T-helper 2 cell (primary cell): ENCODE measurements at places on chromosomes 2 and 18.

DNA sequence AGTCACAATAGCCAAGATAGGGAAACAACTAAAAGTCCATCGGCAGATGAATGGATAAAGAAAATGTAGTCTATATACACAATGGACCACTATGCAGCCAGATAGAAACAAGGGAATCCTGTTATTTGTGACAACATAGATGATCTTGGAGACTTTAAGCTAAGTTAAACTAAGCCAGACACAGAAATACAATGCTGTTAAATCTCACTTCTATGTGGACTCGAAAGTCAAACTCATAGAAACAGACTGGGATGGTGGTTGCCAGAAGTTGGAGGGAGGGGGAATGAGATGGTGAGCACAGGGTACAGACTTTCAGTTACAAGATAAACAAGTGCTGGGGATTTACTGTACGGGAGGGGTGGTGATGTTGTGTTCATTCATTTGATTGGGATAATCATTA lies 5.4 kb upstream of the CNDP1 start:
- no peak for DNase-seq

DNA sequence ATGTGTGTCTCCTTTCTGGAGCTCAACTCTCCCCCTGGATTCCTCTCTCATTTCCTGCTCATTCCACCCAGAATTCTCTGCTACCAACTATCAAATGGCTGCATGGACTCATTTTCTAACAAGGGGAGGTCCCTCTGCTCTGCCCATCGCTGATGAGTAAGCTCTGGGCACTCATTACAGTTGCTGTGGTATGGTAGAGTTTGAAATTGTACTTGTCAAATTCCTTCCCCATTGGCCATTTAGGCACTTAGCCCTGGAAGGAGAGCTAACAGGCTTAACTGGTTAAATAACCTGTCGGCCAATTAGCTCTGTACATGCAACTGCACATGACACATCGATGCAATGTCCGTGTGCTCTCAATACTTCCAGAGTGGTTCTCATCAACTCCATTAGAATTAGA lies 20.4 kb downstream of the COL6A3 start:
- DNase-seq: no peak

GRCh38 chr2:166125557-166125956 lies 2.3 kb downstream of the SCN1A start:
- DNase-seq: no peak

DNA sequence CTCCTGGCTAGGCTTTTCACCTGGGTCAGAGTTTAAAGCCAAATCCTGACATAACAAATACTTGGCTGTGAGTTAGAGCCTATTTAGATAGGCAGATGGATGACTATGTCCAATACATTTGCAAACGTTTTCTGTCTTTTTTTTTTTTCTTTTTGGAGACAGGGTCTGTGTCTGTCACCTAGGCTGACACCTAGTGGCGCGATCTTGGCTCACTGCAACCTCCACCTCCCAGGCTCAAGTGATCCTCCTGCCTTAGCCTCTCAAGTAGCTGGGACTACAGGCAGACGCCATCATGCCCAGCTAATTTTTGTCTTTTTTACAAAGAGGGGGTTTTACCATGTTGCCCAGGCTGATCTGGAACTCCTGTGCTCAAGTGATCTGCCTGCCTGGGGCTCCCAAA lies 124.8 kb downstream of the DYM start:
- no peak for DNase-seq

- no peak for DNase-seq
Measured at GRCh38 chr18:13446610-13447461, 228.3 kb downstream of the LDLRAD4 start.

DNA sequence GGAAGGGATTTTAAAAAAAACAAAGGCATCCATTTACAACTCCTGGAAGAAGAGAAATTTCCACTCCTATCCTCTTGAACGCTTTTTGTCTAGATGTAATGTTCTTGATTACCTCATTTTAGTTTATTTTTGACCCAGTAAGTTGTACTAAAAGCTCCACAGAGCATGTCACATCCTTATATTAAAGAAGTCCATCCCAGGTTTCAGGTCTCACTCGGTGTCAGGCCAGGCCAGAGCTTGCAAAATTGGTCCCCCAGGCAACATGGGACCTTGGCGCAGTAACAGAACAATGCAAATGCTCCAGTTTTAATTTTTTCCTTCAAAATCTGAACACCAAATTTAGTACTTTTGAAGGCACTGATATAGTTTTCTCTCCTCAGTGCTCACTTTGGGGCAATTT lies 218.4 kb upstream of the REV1 start:
- DNase-seq: no peak

GRCh38 chr2:78439122-78439521 lies 586.4 kb upstream of the REG3G start:
- no peak for DNase-seq

GRCh38 chr2:226488034-226488433 lies 311.6 kb downstream of the IRS1 start:
- no peak for DNase-seq

DNA sequence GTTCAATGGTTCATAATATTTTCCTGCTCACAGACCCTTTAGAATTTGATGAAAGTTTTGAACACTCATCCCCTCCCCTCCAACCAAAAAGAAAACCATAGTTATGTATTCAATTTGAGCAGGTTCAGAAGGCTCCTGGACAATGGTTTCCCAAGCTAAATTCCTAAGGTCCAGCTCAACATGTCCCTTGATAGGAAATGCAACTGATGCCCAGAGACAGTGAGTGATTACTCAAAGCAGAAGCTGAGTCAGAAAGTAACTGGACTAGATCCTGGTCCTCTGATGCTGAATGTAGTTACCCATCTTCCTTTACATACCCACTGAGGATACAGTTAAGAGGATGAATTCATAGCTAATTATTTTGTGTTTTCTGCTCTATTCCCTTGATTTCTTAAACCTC lies 218.9 kb upstream of the NCKAP5 start:
- no peak for DNase-seq

DNA sequence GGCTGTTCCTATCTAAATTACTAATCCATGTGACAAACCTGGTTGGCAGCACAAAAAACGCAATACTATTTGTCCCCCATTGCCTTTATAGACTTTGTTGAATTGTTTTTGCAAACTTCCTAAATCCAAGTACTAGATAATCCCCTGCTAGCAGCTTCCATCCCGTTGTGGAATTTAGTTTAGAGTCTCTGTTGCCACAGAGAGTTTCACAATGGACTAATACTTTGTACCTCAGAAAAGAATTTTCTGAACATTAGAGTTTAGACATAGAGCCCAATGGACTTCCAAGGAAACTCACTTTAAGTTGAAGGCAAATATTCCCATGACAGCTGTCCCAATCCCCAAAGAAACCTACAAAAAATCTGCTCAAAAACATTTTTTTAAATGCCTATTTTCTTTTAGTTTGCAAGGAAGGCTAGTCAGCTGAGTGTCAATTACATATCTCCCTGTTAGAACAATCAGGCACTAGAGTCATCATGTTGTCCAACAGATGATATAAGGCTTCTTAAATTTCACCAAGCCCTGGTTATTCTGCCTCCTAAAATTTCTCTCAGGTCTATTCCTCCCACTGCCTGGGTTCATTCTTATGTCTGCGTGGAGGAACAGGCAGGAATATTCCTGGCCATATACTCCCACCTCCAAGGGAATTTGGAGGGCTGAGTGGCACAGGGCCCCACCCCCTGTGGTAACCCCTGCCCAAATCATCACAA lies 27.2 kb downstream of the RNF152 start:
- no peak for DNase-seq

DNA sequence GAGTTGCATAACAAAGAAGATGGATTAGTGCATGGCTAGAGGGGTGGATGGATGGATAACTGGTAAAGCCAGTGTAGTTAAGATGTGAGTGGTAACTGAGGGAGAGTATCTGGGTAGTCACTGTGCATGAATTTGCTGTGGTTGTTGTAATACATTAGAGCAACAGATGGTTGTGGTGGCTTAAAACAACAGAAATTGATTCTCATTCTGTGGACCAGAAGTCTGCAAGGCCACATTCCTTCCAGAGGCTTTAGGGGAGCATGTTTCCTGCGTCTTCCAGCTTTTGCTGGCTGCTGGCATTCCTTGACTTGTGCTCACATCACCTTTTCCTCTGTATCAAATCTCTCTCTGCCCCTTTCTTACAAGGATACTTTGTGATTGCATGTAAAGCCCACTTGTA lies 155.4 kb downstream of the ASB1 start:
- no peak for DNase-seq

- no peak for DNase-seq
Measured at GRCh38 chr18:26804519-26804918, 61.0 kb downstream of the AQP4 start.

GRCh38 chr2:113117541-113118262 lies 9.7 kb upstream of the IL1RN start:
- peak; percentile 47 for DNase-seq

DNA sequence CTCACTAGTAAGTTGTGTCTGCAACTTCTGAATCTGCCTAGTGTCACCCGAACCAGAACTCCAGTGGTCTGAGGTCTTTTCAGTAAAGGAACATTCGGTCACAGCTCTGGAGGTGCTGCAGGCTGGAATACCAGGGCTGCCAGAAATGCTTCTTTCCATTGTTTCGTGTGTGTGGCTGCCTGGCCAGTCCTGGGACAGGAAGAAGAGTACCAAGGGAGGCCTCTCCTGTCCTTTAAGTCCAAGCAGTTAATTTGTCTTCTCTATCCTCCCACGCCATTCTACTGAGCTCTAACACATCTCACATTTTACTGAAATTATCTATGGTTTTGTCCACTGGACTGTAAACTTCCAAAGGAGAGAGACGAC lies 196.0 kb downstream of the LNPK start:
- DNase-seq: no peak

DNA sequence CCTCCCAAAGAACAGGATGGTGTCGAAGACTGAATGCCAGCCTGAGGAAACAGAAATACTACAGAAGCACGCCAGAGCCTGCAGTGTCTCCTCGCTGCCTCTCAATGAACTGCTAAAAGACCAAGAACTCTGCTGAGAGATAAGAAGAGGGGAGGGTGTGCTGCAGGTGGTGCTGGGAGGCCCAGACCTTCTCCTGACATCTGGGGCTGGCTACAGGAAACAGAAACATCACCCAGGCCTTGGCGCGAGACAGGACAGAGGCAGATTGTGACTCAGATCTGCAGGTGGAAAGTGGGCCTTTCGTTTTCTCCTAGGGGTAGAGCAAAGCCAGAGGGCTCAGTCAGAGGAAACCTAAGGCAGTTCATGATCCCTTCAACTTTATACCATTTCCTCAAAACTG lies 250.3 kb upstream of the TCF4 start:
- DNase-seq: no peak

GRCh38 chr2:143237146-143237777 lies 108.0 kb downstream of the ARHGAP15 start:
- DNase-seq: no peak

- DNase-seq: no peak
Measured at GRCh38 chr2:152542995-152543481, 174.2 kb downstream of the PRPF40A start.

DNA sequence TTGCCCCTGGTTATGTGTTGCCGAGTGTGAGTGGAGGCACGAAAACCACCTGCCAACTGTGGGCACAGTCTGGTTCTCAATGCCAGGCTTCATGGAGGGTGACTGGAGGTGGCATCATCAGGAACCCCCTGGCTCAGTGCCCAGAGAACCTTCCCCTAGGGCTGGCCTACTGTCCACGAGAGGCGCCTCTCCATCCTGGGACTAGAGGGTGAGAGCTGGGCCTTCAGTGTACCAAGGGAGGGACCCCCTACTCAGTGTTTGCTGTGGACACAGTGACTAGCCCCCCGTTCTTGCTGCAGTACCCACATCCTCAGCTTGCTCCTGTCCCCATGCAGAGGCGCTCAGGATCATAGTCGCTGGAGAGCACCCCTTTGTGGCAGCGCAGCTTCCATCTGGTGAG lies 202.6 kb downstream of the HDAC4 start:
- no peak for DNase-seq

- no peak for DNase-seq
Measured at GRCh38 chr2:15084826-15085489, 452.4 kb downstream of the LRATD1 start.

- DNase-seq: no peak
Measured at GRCh38 chr18:5709476-5710095, 165.8 kb upstream of the EPB41L3 start.

- DNase-seq: no peak
Measured at GRCh38 chr18:5851998-5852397, 43.3 kb downstream of the TMEM200C start.

DNA sequence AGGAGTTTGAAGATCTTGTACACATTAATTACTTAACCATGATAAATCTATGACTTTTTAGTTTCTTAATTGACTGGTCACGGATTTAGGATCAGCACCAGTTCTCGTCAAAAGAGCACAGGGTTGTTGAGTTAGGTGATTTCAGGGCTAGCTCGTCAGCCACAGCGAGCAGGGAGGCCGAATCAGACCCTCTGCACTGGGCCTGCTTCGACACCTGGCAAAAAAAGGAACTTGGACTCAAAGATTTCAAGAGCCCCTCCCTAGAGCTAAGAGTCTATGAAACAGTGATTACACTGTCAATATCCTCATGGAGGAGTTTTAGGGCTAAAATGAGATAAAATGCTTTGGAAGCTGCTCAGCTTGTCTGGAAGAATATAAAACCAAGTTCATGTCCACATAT lies 4.6 kb upstream of the SERTAD2 start:
- no peak for DNase-seq

DNA sequence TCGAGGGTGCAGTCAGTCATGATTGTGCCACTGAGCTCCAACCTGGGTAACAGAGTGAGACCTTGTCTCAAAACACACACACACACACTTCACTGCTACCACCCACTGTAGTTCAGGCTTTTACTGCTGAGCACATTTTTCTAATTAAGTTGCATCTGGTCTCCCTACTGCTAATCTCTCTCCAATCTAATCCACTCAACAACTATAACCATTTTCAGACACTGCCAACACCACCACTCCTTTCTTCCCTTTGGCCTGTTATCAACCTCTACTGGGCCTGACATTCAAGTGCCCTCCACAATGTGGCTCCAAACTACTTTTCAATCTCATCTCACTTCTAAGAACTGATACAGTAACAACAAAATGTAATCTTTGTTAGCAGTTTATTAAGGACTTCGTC lies 44.8 kb downstream of the RMP24 start:
- no peak for DNase-seq

GRCh38 chr18:68441241-68441640 lies 273.7 kb downstream of the TMX3 start:
- no peak for DNase-seq

DNA sequence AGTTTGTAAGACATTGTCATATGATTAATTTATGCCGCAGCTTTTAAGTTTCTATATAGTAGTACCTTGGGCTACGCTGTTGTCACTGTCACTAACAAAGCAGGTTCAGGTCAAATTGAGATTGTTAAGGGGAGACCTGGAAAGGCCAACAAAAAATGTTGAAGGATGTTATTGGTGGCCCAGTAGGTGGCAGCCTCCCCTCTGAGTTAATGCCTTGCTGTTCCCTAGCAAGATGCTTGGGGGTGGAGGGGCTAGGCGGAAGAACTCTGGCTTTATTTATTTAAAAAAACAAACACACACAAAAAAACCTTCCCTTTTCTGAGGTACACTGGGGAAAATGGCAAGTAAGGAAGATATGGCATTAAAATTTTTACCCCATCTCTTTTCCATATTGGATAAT lies 128.3 kb upstream of the ATP5MC3 start:
- DNase-seq: no peak
